HFFc6 (cell line): ENCODE measurements at places on chromosomes 11 and 22.

DNA sequence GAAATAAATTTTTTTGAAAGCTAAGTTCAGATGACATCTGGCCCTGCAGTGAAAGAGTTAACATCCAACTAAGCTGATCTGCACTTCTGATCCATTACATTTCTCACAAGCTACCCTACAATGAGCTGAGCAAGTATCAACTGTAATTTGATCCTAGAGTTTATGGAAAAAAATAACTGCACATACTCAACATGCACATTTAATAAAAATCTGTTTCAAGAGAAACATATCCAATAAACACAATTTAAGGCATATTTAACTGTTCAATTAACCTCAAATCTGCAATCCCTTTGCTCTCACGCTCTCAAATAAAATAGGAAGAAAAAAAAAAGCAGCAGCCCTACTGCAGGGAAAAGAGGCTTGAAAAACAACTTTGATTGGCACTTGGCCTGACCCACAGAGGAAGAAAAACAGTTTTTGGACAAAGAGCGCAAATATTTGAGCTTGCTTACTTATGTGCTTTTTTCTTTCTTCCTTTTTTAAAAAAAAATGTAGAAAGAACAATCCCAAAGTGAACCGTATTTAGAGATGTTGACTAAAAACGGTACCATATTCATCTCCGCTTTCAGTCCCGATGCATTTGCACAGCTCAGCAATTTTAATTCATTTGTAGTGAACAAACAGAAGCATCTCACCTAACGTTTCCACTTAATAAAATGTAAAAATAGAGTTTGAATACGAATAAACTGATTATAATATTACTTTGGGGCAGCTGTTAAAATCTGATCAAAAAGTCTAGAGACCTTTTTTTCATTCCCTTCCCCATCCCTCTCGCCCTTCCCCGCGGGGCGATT lies 1.6 kb downstream of the SESN3 start:
- no peak overlapping the region for H3K27ac ChIP-seq
- peaks cover 20% of the 10 kb centered on the region for H3K27me3 ChIP-seq
- H3K36me3 ChIP-seq = no peaks in the 10 kb centered on the region
- peak overlapping the region; percentile 81 for H3K4me3 ChIP-seq
- DNase-seq = no peak

- H3K4me3 ChIP-seq = no peak overlapping the region
- no peak overlapping the region for H3K27ac ChIP-seq
- H3K27me3 ChIP-seq = no peaks in the 10 kb centered on the region
- H3K4me1 ChIP-seq = no peaks in the 10 kb centered on the region
- peaks cover 15% of the 10 kb centered on the region for H3K36me3 ChIP-seq
- no peak for DNase-seq
Observed at GRCh38 chr22:31575190-31575589, 78.9 kb downstream of the SFI1 start.

DNA sequence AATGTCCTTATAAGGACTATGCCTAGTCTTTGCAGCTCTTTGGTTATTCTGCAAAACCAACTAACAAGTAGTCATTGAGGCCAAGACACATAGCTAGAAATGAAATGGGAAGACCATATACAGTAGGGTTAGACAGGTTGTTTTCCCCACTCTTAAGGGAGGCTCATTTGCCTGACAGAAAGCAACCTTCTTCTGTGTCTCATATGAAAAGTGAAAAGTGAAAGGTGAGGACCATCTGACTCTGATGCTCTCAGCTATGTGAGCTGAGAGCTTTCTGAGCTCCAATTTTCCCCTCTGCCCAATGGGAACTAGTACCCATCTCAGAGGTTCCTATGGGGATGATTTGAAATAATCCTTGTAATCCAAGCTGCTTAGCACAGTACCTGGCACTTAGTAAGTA lies 142.0 kb upstream of the BDNF start:
- H3K27ac ChIP-seq = no peak overlapping the region
- no peak for DNase-seq
- H3K27me3 ChIP-seq = no peaks in the 10 kb centered on the region
- no peak overlapping the region for H3K4me3 ChIP-seq
- H3K4me1 ChIP-seq = peaks cover 27% of the 10 kb centered on the region

DNA sequence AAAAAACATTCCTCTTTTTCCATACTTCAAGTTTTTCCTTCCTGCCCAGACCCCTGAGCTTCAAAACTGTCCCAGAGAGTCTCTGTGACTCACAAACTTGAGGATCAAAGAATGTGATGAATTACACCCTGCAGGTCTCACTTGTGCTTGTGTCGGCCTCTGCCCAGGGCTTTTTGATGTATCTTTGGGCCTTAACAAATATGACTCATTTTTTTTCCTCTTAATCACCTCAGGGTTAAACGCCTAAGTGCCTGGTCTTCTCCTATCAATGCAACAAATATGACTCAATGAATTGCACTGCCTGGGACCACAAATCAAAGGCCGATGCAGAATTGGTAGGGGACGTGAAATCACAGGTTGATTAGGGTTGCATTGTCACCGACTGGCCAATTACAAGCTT lies 267.7 kb downstream of the LARGE1 start:
- peaks cover 22% of the 10 kb centered on the region; the same call in 1 of the 2 replicates for H3K36me3 ChIP-seq
- H3K27me3 ChIP-seq = no peaks in the 10 kb centered on the region
- no peak overlapping the region for H3K4me3 ChIP-seq

DNA sequence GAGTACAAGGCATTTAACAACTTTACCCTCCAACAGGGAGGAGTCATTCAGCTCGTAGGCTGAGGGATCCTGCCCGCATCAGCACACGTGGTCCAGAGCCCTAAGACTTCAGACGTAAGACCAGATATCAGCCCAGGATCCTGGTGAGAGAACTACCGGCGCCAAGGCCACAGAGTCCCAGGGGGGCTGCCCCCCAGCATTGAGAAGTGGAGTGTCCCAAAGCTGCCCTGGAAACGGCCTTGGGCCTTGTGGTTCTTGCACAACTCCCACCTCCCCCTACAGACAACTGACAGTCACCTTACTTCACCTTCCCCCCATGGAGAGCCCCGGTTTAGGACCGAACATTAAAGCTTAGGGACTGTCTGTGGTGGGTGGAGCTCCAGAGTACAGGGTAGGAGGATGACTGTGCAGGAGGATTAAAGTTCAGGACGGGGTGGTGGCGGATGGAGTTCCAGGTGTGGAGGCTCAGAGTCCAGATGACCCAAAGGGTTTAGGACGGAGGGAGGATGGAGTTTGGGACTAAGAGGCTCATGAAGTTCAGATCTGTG lies 1.0 kb downstream of the C11orf91 start:
- peak overlapping the region; percentile 70 for H3K4me3 ChIP-seq
- H3K36me3 ChIP-seq = no peaks in the 10 kb centered on the region
- H3K27ac ChIP-seq = peak overlapping the region; percentile 81
- H3K27me3 ChIP-seq = peaks cover 7% of the 10 kb centered on the region
- H3K4me1 ChIP-seq = peaks cover 77% of the 10 kb centered on the region

GRCh38 chr11:68503251-68503687 lies 42.7 kb downstream of the PPP6R3 start:
- H3K4me3 ChIP-seq = no peak overlapping the region
- H3K27me3 ChIP-seq = no peaks in the 10 kb centered on the region
- H3K36me3 ChIP-seq = no peaks in the 10 kb centered on the region
- DNase-seq = no peak

DNA sequence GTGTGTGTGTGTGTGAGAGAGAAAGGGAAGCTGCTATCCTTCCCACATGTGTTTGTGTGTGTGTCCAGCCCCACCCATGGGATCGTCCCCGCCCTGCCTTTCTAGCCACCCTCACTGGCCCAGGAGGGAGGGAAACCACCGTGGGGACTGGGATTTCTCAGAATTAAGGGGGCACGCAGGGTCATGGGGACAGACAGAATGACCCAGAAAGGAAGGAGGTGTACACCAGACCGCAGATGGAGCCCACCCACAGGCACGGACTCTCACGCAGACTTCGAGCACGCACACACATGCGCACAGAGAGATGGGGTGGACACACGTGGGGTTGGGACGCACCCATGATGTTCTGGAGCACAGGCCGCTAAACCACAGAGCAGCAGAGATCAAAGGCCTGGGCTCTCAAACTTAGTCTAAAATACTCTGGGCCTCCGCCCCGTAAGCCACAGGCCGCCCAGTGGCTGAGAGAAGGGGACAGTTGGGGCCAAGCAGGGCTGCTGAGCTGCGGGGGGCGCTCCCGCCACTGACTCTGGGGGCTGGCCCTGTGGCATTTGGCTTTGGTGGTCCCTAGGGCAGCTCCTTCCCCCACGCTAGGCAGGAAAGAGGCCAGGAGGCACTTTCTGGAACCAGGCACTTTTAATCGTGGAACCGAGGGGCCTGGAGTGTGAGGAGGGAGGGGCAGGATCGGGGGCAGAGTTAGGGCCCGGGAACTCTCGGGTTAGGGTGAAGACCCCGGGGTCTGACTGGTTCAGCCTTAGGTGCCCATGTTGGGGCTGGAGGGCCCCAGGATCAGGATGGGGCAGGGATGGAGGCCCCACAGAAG lies 1.5 kb downstream of the IFITM5 start:
- H3K27ac ChIP-seq = no peak overlapping the region
- peaks cover 5% of the 10 kb centered on the region for H3K27me3 ChIP-seq
- DNase-seq = no peak
- H3K4me1 ChIP-seq = no peaks in the 10 kb centered on the region
- no peak overlapping the region for H3K4me3 ChIP-seq

DNA sequence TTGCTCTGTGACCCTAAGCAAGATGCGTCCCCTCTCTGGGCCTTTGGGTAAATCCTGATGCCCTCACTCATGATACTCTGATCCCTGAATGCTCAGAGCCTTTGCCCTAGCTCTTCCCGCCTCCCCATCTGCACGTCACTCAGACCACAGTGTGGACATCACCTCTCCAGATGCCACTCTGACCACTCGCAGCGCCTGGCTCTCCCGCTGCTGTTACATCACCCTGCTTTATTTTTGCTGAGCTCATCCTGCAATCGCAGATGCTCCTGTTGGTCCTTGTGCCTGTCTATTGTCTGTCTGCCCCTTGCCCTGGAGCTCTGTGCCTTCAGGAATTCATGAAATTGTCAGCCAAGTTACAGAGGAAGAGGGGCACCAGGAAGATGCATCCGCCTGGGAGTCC lies 5.5 kb downstream of the OSM start:
- no peak overlapping the region for H3K4me3 ChIP-seq
- no peak for DNase-seq
- H3K36me3 ChIP-seq = no peaks in the 10 kb centered on the region

DNA sequence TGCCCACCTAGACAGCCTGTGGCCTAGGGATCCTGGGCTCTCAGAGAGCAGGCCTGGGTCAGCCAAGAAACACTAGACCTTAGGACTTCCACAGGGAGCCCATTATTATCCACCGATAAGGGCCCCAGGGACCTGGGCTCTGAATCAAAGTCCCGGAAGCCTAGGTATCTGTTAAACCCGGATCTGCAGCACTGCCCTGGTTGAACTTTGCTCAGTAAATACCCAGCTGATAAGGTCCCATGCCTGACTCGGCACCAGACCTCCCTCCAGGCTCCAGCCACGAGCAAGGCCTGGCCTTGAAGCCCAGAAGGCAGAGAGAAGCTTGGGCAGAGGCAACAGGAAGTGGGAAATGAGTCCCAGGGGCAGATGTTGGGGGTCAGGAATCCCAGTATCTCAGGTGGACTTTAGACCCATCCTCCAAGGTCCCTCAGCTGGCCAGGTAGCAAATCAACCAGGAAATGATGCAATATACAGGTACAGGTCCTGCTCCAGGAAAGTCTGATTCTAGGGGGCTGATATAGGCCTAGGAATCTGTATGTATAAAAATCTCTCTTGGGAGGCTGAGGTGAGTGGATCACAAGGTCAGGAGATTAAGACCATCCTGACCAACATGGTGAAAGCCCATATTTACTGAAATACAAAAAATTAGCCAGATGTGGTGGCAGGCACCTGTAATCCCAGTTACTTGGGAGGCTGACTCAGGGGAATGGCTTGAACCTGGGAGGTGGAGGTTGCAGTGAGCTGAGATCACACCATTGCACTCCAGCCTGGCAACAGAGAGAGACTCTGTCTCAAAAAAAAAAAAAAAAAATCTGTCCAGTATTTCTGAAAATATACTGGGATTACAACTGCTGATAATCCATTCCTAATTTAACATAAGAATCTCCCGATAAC lies 18.7 kb downstream of the POU2AF1 start:
- DNase-seq = no peak
- H3K4me1 ChIP-seq = no peaks in the 10 kb centered on the region
- H3K36me3 ChIP-seq = no peaks in the 10 kb centered on the region
- peaks cover 5% of the 10 kb centered on the region for H3K27me3 ChIP-seq
